A375 (cell line): ENCODE measurements at places on chromosomes 12 and 14. TPM values are rescaled to one million over a fixed set of nuclear protein-coding genes. Genes with fewer than 3 reads are reported as not detected.

Gene HOXC11
- total RNA-seq, result 3.2 and 4.2 TPM in 2 replicates

Gene SOAT2
- total RNA-seq, result 0.13 TPM in 1 of 2 replicates, not detected in the other

Gene RILPL2
- 7.1 and 8.0 TPM in 2 replicates for total RNA-seq

Gene NFE2
- 1.8 and 2.5 TPM in 2 replicates for total RNA-seq

Gene MYF5
- not detected in 2 replicates for total RNA-seq

Gene CIDEB
- total RNA-seq, result not detected in 2 replicates

Gene SOX5
- 134 and 179 TPM in 2 replicates for total RNA-seq

Gene SSTR1
- total RNA-seq, result not detected in 2 replicates
